Ascending aorta (tissue), 2 donors: ENCODE measurements at places on chromosomes 7 and 10.

GRCh38 chr10:71419002-71419540, 22.4 kb downstream of the CDH23 start:
- no peaks in the 10 kb centered on the region for H3K27me3 ChIP-seq
- no peak overlapping the region for H3K27ac ChIP-seq
- no peaks in the 10 kb centered on the region for H3K4me1 ChIP-seq
- no peaks in the 10 kb centered on the region for H3K36me3 ChIP-seq

DNA sequence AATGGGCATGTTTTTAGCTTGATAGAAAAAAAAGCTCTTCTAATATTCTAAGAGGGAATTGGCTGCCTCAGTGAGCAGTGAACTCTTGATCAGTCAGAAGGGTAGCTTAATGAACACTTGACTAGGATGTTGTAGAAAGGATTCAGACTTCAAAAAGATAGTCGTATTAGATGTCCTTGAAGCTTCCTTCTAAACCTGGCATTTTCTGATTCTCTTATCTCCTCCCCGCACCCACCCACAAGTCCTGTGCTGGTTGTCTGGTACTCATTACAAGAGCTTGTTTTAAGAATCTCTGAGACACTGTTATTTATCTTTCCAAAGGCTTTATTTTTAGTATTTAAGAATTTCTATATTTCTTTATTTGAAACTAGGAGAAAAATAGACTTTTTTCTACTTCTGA, 7.4 kb upstream of the SMIM30 start:
- no peaks in the 10 kb centered on the region for H3K27me3 ChIP-seq
- H3K4me1 ChIP-seq: no peaks in the 10 kb centered on the region
- no peak overlapping the region for H3K4me3 ChIP-seq
- DNase-seq: no peak

DNA sequence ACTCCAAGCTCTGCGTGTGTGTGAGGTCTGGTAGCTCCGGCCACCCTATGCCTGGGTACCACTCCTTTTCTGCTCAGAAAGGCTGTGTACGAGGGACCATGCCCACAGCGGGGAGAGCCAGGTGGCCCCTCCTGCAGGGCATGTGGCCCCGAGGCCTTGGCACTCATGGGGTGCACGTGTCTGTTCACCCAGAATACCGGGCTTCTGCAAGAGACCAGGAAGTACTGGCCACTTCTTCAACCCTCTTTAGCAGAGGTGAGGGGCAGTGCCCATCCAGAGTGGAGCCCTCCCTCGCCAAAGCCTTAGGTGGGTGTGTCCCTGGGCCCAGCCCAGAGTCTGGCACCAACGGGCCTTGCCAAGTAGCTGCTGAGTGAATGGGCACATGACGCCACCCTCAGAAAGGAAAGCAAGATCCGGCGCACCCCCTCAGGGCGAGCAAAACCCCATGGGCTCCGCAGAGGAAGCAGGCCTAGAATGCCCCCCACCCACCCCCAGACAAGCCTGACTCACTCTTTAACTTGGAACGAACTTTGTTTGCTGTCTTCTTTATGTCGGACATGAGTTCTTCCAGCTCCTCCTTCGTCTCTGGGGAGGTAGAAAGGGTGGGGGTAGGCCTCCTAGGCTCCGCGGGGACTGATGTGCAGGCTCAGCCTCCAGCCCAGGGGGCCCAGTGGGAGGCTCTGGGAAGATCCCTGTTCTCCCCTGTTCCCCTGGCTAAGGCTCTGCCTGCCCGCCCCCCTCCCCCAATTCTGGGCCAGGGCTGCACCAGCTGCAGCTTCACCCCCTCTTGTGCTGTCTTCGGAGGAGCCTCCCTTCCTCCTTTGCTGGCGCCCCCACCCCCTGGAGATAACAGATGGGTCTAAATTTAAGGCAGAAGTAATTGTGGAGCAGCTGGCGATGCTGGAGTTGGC, 14.6 kb downstream of the STX1A start:
- peaks cover 27% of the 10 kb centered on the region for H3K36me3 ChIP-seq
- DNase-seq: peak; percentile 38
- peaks cover 16% of the 10 kb centered on the region for H3K4me1 ChIP-seq
- H3K27me3 ChIP-seq: no peaks in the 10 kb centered on the region
- peak overlapping the region; percentile 27 for H3K27ac ChIP-seq

- H3K27ac ChIP-seq: no peak overlapping the region
- DNase-seq: no peak
- no peaks in the 10 kb centered on the region for H3K36me3 ChIP-seq
These were observed 113.2 kb upstream of the PHF14 start for GRCh38 chr7:10860516-10860915.

GRCh38 chr7:7802531-7802930, 84.1 kb upstream of the RPA3 start:
- DNase-seq: no peak
- H3K4me1 ChIP-seq: no peaks in the 10 kb centered on the region
- H3K27me3 ChIP-seq: no peaks in the 10 kb centered on the region
- no peak overlapping the region for H3K4me3 ChIP-seq
- no peak overlapping the region for H3K27ac ChIP-seq
- H3K36me3 ChIP-seq: no peaks in the 10 kb centered on the region

- H3K27ac ChIP-seq: no peak overlapping the region
- no peak for DNase-seq
- no peak overlapping the region for H3K4me3 ChIP-seq
- H3K27me3 ChIP-seq: no peaks in the 10 kb centered on the region
These were observed 61.1 kb downstream of the CHST15 start for GRCh38 chr10:124032087-124032935.

GRCh38 chr7:12220389-12221046, 9.4 kb downstream of the TMEM106B start:
- no peak overlapping the region for H3K4me3 ChIP-seq
- no peak for DNase-seq
- no peaks in the 10 kb centered on the region for H3K4me1 ChIP-seq
- H3K27me3 ChIP-seq: no peaks in the 10 kb centered on the region
- no peak overlapping the region for H3K27ac ChIP-seq
- H3K36me3 ChIP-seq: peaks cover 26% of the 10 kb centered on the region

- no peak overlapping the region for H3K27ac ChIP-seq
- no peaks in the 10 kb centered on the region for H3K27me3 ChIP-seq
- H3K4me1 ChIP-seq: no peaks in the 10 kb centered on the region
- no peak overlapping the region for H3K4me3 ChIP-seq
- no peaks in the 10 kb centered on the region for H3K36me3 ChIP-seq
- DNase-seq: no peak
These were observed 33.4 kb downstream of the PRKAR2B start for GRCh38 chr7:107077699-107078516.

DNA sequence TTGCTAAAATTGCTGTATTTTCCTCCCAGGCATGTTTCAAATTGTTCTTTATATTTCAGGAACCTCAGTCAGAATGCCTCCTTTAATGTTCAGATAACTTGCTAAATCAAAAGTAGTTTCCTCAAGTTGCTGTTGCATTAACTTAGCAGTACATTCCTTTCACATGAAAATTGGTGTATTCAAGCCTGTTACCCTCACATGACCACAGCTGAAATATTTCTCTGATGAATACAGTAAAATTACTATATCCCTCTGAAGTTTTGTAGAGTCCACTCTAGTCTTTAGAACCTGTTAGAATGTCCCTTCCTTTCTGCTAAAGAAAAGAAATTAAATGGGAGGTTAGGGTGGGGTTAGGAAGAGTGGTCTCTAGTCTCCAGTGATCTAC, 24.5 kb upstream of the C1GALT1 start:
- H3K4me3 ChIP-seq: no peak overlapping the region
- H3K27ac ChIP-seq: no peak overlapping the region
- DNase-seq: no peak
- no peaks in the 10 kb centered on the region for H3K36me3 ChIP-seq
- no peaks in the 10 kb centered on the region for H3K4me1 ChIP-seq

- H3K27ac ChIP-seq: no peak overlapping the region
- no peaks in the 10 kb centered on the region for H3K36me3 ChIP-seq
- H3K4me3 ChIP-seq: no peak overlapping the region
- no peak for DNase-seq
- H3K27me3 ChIP-seq: no peaks in the 10 kb centered on the region
These were observed 169.5 kb downstream of the FANK1 start for GRCh38 chr10:126065751-126066377.

DNA sequence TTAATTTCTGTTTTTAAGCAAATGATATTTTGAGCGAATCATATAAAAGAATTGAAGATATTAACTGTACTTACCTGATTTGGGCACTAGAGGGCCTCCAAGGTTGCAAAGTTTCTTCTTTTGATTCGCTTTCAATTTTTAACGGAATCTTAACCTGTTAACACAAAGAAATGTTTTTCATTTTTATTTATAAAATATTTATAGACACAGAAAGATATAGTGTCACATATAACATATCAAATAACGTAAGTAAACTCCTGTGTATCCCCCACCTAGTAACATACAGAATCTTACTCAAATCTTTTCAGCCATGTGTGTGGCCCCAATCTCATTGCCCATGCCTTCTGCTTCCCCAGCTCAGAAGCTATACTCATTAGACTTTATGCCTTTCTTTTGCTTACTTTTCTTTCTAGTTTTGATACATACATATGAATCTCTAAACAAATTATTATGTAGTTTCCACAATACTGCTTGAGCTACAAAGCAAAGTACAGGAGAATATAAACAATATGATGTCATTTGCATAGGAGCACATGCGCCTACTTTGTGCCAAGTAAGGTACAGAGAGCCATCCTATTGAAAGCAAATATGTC, 49.5 kb upstream of the ZPBP start:
- H3K4me3 ChIP-seq: no peak overlapping the region
- no peaks in the 10 kb centered on the region for H3K27me3 ChIP-seq
- no peak overlapping the region for H3K27ac ChIP-seq
- DNase-seq: no peak

- H3K4me3 ChIP-seq: no peak overlapping the region
- peaks cover 18% of the 10 kb centered on the region for H3K4me1 ChIP-seq
- H3K27ac ChIP-seq: no peak overlapping the region
- H3K27me3 ChIP-seq: no peaks in the 10 kb centered on the region
- H3K36me3 ChIP-seq: no peaks in the 10 kb centered on the region
These were observed 2.9 kb downstream of the BLNK start for GRCh38 chr10:96268341-96268909.

GRCh38 chr7:85185424-85186082, 1.3 kb downstream of the SEMA3D start:
- no peaks in the 10 kb centered on the region for H3K27me3 ChIP-seq
- peak; percentile 24 for DNase-seq
- no peaks in the 10 kb centered on the region for H3K4me1 ChIP-seq
- peak overlapping the region; percentile 63 for H3K4me3 ChIP-seq
- peak overlapping the region; percentile 88 for H3K27ac ChIP-seq

GRCh38 chr7:12257582-12257981, 46.5 kb downstream of the TMEM106B start:
- H3K27ac ChIP-seq: no peak overlapping the region
- no peaks in the 10 kb centered on the region for H3K36me3 ChIP-seq
- H3K27me3 ChIP-seq: no peaks in the 10 kb centered on the region
- H3K4me3 ChIP-seq: no peak overlapping the region

GRCh38 chr10:128013626-128014025, 106.7 kb downstream of the PTPRE start:
- no peak overlapping the region for H3K27ac ChIP-seq
- H3K36me3 ChIP-seq: no peaks in the 10 kb centered on the region
- no peak overlapping the region for H3K4me3 ChIP-seq
- no peaks in the 10 kb centered on the region for H3K27me3 ChIP-seq
- DNase-seq: no peak
- no peaks in the 10 kb centered on the region for H3K4me1 ChIP-seq

DNA sequence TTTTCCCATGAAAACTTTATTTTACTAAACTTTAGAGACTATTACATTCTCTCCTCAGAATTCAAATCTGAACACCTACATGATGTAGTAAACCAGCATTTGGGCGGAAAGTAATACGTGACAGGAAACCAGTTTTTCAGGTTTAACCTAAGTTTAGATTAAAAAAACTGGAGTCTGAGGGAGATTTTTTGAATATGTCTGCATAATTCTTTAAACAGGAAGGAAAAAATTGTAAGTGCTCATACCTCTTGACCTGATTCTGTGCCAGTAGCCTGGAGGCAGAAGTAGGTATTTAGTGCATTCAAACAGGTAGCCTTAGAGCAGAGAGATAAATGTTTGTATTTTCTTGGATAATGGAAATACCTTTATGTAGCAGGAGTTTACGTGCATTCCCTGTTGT, 224.3 kb downstream of the MDFIC start:
- no peaks in the 10 kb centered on the region for H3K36me3 ChIP-seq
- H3K27ac ChIP-seq: no peak overlapping the region
- no peaks in the 10 kb centered on the region for H3K27me3 ChIP-seq
- H3K4me3 ChIP-seq: no peak overlapping the region

DNA sequence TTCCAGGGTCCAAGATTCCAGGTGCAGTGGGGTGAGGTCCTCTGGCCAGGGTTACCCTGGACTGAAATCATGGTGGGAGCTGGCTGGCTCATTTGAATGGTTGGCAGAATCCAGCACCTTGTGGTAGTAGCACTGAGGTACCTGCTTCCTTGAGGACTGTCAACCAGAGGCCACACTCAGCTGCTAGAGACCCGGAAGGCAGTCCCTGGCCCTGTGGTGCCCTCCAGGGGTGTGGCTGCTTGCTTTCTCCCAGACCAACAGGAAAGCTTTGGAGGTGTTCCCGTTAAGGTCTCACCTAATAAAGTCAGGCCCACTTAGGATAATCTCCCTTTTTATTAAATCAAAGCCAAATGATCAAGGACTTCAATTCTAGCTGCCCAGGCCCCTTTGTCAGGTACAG, 107.7 kb upstream of the GDF10 start:
- peaks cover 5% of the 10 kb centered on the region for H3K4me1 ChIP-seq
- no peak overlapping the region for H3K4me3 ChIP-seq
- no peaks in the 10 kb centered on the region for H3K36me3 ChIP-seq
- DNase-seq: no peak

DNA sequence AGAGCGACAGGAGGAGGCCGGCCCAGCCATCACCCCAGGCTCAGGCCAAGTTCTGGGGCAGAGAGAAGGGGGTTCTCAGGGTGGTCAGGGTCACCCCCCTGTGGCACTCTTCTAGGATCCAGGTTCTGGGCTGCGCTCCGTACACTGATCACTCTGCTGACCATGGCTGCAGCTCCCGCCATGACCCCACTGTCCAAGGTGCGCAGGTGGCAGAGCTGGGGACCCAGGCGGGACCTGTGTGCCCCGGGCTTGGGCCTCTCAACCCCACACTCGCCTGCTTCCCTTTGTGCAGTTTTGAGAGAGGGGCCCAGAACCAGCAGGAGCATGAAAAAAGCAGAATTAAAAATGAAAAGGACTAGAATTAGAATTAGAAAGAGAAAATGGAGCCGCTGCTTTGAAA, 227.1 kb downstream of the FANK1 start:
- DNase-seq: peak; percentile 30
- no peaks in the 10 kb centered on the region for H3K36me3 ChIP-seq
- H3K27ac ChIP-seq: no peak overlapping the region
- H3K4me1 ChIP-seq: no peaks in the 10 kb centered on the region

DNA sequence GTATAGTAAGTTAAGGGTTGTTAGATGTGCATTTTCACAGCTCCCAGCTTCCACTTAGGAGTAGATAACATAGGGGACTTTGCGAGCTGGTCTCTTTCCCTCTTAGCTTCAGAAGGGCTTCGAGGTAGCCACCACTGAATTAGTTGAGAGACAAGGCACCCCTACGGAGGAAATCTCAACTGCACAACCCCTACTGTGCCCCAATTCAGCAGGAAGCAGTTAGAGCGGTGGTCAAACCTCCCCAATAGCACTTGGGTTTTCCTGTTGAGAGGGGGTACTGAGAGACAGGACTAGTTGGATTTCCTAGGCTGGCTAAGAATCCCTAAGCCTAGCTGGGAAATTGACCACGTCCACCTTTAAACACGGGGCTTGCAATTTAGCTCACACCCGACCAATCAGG, 1.1 kb upstream of the HERPUD2 start:
- H3K4me3 ChIP-seq: peak overlapping the region; percentile 86
- peaks cover 15% of the 10 kb centered on the region for H3K4me1 ChIP-seq
- no peaks in the 10 kb centered on the region for H3K27me3 ChIP-seq
- DNase-seq: no peak
- no peak overlapping the region for H3K27ac ChIP-seq
- H3K36me3 ChIP-seq: no peaks in the 10 kb centered on the region

GRCh38 chr7:112005205-112005775, 200.9 kb downstream of the DOCK4 start:
- H3K27me3 ChIP-seq: no peaks in the 10 kb centered on the region
- no peaks in the 10 kb centered on the region for H3K36me3 ChIP-seq
- DNase-seq: no peak
- H3K4me1 ChIP-seq: no peaks in the 10 kb centered on the region
- H3K4me3 ChIP-seq: no peak overlapping the region
